ENCODE measurements at places on chromosomes 16 and 17.

DNA sequence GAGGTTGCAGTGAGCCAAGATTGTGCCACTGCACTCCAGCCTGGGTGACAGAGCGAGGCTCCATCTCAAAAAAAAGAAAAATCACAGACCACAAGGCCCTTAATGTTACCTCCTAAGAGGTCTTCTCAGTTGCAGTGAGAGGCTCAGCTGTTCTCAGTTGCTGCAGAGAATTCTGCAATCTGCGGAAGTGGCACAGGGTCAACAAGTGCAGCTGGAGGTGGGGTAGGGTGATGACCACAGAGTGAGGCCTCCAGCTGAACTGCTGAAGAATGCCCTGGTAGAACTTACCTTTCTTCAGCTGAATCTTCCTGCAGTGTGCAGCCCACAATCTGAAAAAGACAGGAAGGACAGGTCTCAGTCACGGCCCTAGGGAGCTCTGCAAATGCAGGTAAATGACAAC, 26.3 kb downstream of the CNTNAP1 start:
- no peak for DNase-seq

DNA sequence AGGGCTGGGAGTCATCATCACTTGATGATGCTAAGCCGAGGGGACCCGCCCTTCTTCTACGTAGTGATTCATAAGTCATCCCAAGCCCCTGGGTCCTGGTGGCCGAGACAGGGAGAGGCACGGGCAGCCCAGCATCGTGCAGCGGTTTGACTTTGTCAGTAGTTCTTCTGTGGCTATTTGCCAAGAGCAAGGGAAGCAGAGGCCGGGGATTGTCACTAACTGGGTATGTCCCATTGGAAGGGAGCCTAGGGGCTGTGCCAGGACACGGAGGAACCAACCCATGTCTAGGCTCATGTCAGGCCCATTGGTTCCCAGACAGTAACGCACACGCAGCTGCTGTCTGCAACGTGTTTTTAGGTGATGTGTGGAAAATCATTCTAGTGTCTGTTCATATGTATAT, 58.5 kb downstream of the ATP2C2 start:
- no peak for DNase-seq

- no peak for DNase-seq
Measured at GRCh38 chr16:75488322-75488721, 6.9 kb downstream of the CHST6 start.

- no peak for DNase-seq
Measured at GRCh38 chr17:81317961-81318605, 23.0 kb upstream of the SLC38A10 start.

- no peak for DNase-seq
Measured at GRCh38 chr17:5592382-5592781, 8.1 kb upstream of the NLRP1 start.

DNA sequence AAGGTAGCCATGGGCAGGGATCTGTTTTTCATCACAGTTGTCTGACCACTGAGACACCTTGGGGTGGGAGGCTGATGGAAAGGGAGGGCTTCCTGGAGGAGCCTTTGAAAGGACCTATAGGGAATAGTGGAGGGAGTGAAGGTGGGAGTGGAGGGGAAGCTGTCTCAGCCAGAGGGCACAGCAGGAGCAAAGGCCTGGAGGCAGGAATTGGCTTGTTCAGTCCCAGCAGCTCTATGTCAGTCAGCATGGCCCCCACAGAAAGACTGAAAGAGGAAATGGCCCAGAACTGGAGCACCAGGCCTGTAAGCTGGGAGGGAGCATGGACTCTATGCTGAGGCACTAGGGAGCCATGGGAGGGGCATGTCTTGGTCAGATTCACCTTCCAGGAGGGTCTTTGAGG, 12.8 kb upstream of the CBFB start:
- DNase-seq = no peak

DNA sequence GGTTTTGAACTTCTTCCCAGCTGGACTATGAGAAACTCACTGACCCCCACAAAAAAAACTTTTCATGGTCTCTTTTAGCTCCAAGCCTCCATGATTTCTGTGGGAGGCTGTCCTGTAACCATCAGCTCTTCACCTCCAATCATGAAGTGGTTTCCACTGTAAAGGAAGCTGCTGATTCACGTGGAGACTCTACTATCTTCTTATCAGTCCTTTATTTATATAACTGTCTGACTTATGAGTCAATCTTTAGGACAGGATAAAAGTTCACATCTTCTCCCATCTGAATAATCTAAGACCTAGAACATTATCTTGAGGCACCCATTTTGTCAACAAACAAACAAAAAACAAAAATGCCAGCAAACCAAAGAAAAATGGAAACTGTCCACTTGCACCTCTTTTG, 409.9 kb downstream of the SLC39A11 start:
- no peak for DNase-seq

DNA sequence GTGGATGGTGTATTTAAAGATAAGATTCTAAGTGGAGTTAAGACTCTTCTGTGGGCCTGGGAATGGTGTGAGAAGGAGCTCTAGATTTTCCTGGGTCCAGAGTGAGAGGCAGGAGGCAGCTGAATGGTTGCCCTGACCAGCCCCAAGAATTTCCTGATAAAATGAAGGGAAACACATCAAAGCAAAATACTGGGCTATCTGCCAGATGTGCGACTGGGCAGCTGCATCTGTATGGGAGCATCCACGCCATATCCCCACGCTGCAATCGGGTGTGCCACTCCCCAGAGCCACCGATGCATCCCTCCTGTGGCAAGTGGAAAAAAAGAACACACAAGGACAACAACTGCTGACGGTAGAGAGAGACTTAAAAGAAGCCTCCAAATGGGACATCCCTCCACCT, 84.3 kb upstream of the COX10 start:
- DNase-seq = no peak

DNA sequence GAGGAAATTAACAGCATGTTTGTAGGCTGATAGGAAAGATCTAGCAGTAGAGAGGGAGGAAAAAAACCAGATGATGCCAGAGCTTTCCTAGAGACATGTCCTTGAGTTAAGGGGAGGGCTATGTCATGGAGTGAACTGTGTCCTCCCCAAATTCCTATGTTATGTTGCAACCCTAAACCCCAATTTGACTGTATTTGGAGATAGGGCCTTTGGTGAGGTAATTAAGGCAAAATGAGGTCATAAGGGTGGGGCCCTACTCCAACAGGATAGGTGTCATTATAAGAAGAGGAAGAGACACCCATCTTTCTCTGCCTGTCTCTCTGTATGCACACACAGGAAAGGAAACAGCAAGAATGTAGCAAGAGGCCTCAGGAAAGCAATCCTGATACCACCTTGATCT, 195.3 kb upstream of the AXIN2 start:
- no peak for DNase-seq

DNA sequence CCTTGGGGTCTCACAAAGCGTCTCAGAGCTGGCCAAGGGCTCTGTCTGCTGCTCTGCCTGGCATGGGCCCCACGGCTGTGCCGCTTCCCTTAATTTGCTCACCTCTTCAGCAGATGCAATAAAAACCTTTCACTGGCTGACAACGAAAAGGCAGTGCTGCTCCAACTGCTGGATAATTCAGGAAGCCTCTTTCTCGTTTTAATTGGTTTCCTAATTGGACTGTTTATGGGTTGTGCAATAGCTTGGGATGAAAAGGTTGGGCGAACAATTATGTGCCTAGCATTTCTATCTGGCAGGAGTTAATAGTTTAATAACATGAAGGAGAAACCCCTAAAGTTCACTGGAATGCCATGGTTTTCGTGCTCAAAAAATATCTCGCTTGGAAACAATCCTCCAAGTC, 234.1 kb upstream of the IRX5 start:
- DNase-seq = no peak

DNA sequence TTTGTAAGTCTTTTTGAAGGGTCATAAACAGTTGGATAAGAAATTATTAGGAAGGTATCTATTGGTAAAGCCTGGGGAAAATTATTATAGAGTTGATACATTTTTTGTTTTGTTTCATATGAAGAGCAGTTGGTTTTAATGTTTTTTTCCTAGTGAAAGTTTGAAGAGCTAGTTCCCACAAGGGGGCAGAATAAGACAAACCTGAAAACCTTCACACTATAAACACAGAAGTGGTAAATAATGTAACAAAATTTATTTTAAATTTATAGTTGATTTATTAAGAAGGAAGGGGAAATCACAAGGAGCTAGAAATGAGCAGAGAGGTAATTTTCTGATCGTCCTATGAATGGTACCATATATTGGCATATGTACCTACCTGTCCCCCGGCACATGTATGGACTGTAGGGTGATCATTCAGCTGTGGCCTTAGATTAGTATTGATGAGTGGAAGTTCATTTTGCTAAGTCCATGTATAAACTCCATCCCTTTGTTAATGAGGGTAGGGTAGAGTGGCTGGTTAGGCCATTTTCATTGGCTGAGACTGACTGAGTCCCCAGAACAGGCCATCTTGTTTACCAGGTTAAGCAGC, 116.3 kb downstream of the TANC2 start:
- no peak for DNase-seq

DNA sequence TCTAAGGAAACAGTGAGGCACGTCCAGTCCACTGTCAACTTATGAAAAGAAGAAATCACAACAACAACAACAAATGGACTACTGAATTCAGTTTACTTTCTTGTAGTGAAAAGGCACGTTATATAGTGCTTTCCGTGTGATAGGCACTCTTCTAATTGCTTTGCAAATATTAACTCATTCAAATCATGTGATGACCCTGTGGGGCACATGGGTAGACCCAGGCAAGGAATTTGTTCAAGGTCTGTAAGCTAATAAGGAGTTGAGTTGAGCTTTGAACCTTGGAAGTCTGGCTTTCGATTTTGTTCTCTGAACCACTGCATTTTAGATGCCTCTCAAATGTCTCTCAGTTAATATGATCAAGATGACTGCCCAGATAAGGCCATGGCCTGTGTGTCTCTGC, 295.1 kb upstream of the RBFOX1 start:
- no peak for DNase-seq

DNA sequence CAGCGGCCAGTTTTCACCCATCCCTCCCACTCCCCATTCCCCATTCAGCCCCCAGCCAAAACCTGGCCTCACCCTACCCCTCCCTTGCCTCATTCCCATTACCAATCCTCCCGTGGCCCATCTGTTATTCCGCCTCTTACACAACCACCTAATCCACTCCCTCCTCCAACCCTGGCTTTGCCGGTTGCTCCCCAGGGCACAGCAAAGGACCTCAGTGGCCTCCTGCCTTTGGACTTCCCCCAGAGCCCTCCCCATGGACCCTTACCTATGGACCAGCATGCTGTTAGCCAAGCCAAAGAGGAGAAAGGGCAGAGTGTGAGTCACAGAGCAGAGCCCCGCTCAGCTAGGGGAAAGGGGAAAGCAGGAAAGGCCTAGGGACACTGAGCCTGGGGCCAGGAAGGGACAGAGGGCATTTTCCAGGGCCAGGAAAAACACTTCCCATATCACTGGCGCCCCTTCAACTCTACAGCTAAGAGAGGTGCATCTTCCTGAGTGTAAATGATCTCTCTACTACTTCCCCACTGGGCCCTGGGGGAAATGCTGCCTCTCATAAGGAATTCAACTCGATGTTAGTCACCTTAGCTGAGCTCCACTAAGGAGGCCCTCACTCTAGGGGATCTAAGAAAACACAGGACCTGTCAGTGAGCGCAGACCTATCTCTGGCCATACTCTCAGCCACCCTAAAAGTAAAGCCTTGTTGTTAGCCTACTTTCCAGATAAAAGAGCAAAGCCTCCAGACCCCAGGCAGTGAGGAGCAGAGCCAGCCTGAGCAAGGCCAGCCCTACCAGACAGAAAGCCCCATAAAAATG, 10.6 kb downstream of the PEMT start:
- no peak for DNase-seq

- DNase-seq = peak; percentile 21
Measured at GRCh38 chr16:89383095-89384003, 107.0 kb downstream of the ANKRD11 start.

DNA sequence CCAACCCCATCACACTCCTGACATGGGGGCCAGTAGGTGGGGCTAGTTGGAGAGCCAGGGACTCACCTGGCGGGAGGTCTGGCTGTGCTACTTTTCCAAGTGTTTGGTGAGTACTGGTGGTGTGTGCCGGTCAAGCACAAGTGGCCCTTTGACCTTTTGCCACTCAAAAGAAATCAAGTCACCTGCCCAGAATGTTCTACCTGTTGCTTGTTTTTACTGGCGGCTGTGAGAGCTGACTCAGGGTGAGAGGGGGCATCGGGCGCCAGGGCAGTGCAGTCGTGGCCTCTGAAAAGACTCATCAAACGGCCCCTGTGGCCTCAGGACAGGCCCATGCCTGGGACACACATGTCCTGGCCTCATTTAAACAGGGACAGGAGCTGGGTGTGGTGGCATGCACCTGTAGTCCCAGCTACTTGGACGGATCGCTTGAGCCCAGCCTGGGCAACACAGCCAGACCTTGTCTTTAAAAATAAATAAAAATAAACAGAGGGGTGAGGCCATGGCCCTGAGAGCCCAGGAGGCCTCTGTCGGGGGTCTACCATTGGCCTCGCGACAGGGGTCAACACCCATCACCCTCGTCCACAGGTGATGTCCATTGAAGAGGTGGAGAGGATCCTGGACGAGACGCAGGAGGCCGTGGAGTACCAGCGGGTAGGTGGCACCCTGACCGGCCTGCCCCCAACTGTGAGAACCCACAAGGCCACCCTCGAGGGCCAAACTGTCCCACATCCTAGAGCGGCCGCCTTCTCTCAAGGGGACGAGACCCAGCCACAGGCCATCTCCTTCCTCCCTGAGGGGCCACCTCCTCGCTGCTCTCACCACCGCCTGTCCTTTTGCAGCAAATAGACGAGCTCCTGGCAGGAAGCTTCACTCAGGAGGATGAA, 5.0 kb downstream of the CHMP6 start:
- no peak for DNase-seq

GRCh38 chr17:4607261-4607741, 23.0 kb downstream of the SMTNL2 start:
- DNase-seq = no peak

DNA sequence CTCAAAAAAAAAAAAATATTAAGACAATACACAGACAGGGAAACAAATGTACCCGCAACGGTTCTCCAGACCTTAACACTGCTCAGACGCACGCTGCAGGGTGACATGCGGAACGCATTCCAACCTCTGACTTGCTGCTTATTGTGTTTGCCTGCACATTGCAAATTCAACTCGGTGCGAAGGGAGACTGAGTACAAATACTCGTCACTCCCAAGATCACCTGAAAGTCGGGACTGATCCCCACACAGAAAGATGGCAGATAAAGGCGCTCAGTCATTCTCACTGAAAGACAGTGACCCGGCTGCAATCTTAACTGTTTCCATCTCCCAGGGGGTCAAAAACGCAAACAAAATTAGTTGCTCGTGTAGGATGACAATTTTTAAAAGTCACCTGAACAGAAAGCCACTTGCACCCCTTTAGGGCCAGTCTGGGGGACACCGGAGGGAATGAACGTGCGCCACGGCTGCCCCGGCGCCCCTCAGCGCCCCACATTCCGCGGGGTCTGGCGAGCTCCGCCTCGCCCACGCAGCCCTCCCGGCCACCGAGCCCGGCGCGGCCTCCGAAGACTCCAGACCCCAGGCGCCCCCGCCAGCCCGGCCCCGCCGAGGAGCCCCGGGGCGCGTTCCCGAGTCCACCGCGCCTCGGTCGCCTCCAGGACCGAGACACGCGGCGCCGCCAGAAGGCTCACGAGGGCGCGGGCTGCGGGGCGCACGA, 589 bp downstream of the CLCN7 start:
- no peak for DNase-seq

DNA sequence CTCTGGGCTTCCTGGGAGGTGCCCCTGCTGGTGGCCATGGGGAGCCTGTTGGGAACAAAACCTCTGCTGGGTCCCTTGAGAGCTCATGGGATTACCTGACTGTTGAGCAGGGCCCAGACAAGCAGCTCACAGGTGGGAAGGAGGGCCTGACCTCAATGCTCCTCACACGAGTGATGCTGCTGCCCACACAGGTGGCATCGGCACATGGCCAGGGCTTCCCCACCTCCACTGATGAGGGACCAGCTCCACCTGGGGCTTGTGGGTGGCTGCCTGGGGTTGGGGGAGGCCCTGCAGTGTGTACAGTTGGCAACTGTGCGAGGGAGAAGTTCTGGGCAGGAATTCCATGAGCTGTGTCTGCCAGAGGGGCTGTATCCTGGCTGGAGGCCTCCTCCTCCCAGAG, 87.8 kb upstream of the NLRP1 start:
- no peak for DNase-seq
